Caco-2 (cell line): ENCODE measurements at places on chromosomes 1 and 21.
A peak's percentile ranks its signal among the peaks of the same experiment; 100 is the strongest.

DNA sequence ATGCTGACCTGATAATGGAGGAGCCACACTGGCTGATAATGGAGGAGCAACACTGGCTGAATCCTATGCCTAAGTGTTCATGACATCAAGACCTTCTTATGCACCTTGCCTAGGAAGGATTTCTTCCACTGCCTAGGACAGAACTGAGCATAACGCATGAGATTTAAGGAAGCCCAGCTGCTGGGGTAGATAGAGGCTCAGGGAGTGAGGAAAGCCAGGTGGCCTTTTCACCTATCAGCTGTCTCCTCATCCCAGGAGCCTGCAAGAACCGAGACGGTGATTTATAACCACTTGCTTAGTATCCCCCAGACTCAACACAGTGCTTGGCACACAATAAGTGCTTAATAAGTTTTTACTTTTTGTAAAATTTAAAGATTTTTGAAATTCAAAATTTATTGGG is 7.4 kb upstream of the CTBS start:
- DNase-seq = no peak

DNA sequence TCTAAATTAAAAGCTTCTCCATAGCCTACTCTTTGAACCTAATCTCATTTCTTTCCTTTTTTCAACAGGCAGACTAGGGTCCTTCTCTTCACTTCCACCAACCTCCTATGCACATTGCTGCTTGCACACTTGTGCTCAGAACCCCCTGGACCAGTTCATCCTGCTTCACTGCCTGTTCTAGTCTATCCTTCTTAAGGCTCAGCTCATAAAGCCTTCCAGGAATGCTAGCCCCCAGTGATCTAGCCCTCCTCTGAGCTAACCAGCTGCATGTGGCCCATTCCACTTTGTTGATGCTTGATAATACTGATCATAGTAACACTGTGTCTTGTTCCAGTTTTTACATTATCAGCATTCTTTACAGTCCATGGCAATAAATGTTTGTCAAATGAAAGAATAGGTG is 22.9 kb upstream of the PHGDH start:
- DNase-seq = no peak

GRCh38 chr1:2289607-2290006 is 61.5 kb downstream of the SKI start:
- no peak for DNase-seq

- DNase-seq = no peak
These were observed 62.9 kb downstream of the TRABD2B start for GRCh38 chr1:47934243-47934805.

GRCh38 chr1:11525151-11525505 is 46.2 kb downstream of the DISP3 start:
- DNase-seq = no peak

GRCh38 chr1:2413495-2414296 is 1.3 kb upstream of the PEX10 start:
- DNase-seq = no peak

DNA sequence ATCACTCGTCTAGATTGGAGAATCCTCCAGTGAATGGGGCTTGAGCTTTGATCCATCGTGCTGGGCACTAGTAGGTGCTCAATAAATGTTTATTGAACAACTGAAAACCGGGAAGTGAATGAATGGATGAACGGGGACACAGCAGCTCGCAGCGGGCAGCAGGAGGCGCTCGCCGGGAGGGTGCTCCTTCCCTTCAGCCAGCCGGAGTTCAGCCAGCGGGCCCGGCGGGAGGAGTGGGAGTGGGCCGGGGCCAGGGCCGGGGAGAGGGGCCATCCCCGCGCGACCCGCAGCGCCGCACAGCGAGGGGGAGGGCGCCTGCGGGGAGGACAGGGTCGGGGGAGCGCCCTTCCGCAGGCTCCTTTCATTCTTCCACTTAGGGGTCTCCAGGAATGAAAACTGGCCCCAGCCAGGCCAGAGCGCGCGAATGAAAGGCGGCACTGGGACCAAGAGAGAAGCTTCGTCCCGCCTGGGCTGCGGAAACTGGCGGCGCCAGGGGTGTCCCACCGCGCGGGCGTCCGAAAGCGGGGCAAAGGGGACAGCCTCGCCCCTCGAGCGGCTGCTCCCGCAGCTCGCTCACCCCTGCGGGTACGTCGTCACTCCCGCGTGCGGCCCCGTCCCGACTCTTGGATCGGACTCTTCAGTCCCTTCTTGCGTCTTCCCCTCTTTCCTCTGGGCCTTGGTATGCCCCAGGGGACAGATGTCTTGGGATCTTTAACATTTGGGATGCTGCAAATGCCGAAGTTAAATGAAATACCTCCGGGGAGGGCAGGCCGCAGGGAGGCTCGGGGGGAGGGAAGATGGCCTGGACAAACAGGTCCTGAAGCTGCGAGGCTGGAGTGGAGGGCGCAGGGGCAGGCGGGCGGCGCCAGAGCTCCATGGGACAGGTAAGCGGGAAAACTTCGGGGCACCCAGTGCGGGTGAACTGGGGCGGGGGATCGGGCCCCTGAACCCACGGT is 3.6 kb upstream of the INAVA start:
- DNase-seq = peak; percentile 95

DNA sequence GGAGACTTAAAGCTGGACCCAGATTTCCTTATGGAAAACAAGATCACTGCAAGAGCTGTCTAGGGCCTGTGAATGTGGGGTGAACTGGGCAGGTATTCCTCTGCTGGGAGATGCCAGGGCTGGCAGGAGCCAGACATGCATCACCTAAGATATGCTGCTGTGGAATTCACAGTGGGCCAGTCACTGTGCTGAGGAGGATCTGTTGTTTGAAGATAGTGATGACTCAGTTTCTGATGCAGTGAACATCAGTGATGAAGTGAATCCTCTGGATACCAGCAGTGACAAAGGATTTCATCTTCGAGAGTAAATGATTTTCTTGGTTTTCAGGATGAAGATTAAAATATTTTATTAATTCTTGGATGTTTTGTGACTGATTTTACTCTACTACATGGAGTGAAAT is 29.9 kb upstream of the CAMSAP2 start:
- DNase-seq = no peak

- no peak for DNase-seq
These were observed 23.0 kb downstream of the LRRC3 start for GRCh38 chr21:44478124-44478800.

- DNase-seq = peak; percentile 81
These were observed 4.4 kb upstream of the ZNF692 start for GRCh38 chr1:248862998-248863881.

DNA sequence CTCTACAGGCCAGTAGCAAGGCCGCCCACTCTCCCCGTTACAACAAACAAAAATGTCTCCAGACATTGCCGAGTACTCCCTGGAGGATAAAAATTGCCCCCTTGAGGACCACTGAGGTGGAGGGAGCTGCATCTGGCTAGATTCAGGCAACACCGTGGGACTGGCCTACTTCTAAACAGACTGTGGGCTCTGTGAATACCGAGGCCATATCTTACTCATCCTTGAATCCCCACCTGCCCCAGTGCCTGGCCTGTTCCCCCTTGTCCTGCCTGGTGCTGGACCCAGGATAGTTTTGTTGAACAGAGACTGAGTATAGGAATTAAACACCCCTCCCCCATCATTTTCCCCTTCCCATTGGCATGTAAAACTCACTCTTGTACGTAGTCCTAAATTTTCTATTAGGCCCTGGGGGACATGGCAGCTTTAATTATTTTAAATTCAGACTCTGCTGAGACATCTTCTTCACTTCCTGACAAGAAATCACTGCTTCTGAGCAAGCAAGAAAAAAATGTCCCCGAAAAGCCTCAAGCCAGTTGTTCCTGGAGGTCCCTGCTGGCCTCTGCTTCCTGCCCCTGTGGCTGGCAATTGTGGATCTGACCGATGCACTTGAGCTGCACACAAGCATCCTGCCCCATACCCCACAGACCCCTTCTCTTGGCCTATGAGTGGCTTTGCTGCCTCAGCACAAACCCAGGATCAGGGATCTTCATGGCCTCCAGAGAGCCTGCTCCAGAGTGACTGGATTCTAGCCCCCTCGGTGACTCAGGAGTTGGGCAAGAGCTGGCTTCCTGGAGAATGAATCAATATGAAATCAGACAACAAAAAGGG is 111.0 kb downstream of the ACTL8 start:
- no peak for DNase-seq

- peak; percentile 82 for DNase-seq
These were observed 34.2 kb upstream of the ABCD3 start for GRCh38 chr1:94383966-94384408.

- no peak for DNase-seq
These were observed 2.6 kb upstream of the FCRLB start for GRCh38 chr1:161718559-161719324.

DNA sequence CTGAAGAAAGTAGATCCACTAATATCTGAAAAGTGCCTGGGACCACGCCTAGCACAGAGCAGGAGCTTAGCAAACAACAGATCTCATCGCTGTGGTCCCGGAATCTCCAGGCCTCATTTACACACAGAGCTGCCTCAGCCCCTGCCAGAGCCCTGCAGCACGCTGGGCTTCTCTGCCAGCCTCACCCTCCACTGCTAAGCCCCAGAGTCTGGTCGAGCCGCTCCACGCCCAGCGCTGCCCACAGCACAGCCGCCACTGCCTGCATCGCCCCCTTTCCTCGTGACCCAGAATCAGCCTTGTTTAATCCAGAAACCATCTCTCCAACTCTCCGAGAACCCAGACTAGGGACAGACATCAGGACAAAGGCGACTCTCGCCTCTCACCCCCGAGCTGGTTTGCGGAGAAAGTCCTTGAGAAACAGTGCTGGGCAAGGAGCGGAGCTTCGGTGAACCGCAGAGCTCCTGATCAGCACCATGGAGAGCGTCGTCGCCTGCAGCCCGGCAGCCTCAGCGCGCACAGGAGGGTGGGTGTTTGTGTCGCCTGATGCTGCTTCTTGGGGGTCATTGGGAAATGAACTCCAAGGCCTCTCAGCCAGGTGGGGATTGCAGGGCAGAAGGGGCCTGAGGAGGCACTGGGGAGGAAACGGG is 145.1 kb downstream of the NPHP4 start:
- DNase-seq = no peak

GRCh38 chr1:212089560-212090163 is 54.1 kb downstream of the DTL start:
- no peak for DNase-seq

- no peak for DNase-seq
These were observed 1373.7 kb downstream of the BRINP3 start for GRCh38 chr1:189103956-189104355.

DNA sequence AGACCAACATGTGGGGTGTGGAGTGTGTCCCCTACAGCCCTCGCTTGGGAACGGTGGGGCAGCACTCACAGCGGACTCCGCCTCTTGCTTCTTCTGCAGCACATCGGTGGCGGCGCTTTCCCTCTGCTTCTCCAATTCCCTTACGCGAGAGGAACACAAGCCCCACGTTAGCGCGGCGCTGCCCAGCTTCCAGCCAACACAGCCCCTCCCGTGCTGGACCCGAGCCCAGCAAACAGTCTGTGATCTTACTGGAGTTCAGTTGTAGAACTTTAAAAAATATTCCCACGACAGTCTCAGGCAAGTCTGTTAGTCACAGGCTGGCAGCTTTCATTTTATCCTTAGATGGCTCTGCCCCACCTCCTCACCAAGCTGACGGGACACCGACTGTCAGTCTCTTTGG is 13.6 kb downstream of the THAP3 start:
- no peak for DNase-seq

DNA sequence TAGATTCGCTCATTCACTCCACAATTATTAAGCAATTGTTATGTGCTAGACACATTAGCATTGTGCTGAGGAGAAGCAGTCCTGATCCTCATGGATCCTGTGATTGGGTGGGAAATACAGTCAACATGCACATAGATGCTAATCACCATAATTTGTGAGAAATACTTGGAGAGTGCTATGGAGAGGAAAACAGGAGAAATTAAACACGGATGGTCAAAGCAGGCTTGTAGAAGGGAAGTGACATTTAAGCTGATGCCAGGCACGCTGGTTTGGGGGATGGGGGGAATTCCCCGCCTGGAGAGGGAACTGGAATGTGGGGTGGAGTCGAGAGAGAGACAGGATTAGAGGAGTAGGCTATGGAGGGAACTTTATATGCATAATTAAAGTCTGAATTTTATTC is 52.2 kb upstream of the L1TD1 start:
- DNase-seq = no peak

DNA sequence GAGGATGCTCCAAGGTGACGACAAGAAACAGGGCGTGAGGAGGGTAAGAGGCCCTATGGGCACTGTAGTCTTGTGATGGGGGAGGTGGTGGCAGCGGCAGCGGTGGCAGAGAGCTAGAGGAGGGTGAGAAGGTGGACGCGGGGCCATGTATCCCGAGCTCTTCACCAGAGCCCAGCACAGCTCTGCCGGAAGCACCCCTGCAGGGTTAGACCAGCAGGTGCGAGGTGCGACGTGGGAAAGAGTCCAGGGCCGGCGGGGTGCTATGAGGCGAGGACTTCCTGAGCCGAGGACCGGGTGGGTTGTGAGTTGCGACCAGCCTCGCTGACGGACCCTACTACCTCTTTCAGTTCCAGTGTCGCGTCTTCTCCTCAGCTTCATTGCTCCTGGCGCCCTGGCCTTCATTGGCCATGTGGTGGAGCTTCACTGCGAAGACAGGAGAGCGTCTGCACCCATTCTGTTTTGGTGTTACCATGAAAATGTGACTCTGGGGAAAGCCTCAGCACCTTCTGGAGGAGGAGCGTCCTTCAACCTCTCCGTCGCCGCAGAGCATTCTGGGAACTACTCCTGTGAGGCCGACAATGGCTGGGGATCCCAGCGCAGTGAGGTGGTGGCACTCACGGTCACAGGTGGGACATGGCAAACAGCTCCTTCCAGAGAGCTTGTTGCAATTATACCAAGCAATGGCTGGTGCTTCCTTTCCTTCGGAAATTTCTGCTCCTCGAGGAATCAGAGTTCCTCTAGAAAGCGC is 67.9 kb upstream of the KIRREL1 start:
- DNase-seq = no peak

- no peak for DNase-seq
These were observed 74.8 kb upstream of the HAO2 start for GRCh38 chr1:119293797-119294196.

- no peak for DNase-seq
These were observed 33.5 kb upstream of the UTS2 start for GRCh38 chr1:7886405-7886745.

- DNase-seq = no peak
These were observed 115.7 kb upstream of the ATP1A1 start for GRCh38 chr1:116257341-116257767.

- no peak for DNase-seq
These were observed 164.3 kb downstream of the MIS18A start for GRCh38 chr21:32114419-32115035.

- DNase-seq = no peak
These were observed 55.0 kb downstream of the S1PR1 start for GRCh38 chr1:101291562-101292380.

GRCh38 chr1:61776091-61776490 is 33.8 kb downstream of the PATJ start:
- DNase-seq = no peak
